Coronary artery (tissue), 2 donors: ENCODE measurements at places on chromosomes 13 and 19.

DNA sequence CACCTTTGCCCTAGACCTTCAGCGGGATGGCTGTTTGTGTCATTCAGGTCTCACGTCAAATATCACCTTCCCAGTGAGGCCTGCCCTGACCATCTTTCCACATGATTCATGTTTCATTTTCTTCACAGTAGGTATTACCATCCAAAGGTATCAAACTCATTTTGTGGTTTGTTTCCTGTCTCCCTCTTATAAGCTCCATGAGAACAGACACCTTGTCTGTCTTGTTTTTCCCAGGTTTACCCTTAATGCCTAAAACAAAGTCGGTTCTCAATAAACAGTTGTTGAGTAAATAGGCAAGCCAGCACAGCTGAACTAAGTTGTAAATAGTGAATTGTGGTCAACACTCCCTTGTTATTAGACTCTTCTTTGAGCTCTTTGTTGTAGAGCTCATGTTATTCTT lies 122.6 kb upstream of the GJB6 start:
- DNase-seq: no peak

DNA sequence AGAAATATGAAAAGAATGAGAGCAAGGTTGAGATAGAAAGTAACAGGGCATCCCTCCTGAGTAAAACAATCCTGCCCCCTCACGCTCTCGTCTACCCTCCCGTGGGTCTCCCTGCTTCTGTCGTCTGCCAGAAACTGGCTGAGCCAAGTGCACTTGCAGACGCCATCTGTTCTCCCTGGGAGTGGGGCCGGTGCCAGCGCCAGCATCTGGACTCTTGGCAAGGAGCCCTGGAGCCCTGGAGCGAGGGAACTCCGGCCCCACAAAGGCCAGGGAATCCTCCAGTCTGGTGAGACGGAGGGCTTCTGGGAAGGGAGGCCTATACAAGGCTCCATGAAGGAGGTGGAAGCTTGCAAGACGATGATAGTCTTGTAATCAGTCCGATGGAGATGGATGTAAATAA lies 2.3 kb upstream of the TMEM91 start:
- peak; percentile 87 for DNase-seq

DNA sequence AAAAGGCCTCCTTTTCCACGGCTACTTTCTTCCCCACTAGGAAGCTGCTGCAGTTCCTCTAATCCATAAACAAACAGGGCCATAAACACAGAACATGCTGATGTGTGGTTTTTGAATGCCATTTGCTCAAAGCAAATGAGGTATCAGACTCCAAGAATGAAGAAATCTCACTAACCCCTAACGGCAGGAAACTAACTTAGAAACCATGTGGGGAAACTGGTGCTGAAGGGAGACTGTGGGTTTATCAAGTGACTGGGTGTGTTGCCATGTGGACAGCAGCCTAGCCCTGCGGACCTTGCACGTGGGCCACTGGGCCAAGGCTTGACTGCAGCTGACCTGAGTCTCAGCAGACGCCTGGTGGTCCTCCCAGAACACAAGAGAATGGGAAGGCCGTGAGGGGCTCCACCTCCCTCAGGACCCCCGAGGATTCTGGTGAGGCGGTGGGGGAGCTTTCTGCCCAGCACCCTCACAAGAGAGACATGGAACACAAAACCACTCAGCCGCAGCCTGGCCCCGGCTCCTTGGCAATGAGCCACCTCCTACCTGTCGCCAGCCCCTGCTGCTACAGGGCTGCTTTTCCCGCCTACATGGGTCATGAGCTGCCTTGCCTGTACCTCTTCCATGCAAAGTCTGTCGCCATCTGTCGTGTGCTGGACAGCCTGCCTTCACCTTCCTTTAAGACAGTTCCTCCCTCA lies 10.6 kb downstream of the SLC15A1 start:
- no peak for DNase-seq

DNA sequence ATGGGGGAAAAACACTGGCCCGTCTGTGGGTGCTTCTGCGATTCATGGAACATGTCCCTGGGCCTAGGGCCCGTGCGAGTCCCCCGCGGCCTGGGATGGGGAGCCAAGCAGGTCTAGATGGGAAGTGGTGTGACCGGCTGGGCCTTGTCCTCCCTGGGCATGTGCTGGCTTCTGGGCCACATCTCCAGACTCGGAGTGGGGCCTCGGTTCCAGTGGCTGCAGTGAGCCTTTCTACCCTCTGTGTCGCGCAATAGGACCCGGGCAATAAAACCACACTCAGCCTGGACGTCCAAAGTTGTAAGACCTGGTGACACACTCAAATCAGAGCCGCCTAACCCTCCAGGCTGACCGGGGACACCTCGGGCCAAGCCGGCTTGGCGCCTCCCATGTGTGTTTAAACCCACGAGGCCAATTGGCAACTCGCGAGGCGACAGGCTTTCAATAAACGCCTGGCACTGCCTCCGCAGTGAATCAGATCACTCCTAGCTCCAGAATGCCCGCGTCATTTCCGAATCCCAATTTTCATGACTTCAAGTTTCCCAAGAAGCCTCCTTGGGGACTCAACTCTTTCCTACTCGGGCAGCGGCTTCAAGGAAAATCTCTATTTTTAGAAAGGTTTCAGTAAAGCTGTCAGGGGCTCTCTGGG lies 57.3 kb downstream of the KLF2 start:
- DNase-seq: peak; percentile 99

DNA sequence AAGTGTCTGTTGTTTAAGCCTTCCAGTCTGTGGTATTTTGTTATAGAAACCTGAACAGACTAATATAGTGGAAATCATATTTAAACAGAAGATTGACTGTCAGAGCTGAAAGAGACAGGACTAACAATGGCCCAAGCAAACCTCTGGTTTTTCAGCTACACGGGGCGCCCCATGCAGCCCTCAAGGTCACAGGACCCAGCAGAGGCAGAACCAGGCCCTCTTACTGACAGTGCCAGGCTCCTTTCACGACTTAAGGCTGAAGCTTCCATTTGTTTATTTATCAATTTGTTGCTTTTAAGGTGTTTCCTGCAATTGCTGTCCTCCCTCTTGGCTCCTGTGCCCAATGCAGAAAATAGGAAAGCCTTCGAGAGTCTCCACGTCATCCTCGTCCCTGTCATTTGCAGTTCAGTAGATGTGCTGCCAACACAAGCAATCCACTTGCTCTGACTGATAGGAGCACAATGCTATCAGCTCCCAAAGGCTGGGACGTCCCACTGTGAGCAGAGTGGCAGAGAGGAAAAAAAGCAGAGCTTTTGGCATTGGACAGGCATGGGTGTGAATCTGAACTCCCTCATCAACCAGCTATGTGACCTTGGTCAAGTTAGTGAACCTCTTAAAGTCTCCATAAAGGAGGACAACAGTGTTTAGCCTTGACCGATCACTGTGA lies 10.5 kb upstream of the SLC7A1 start:
- DNase-seq: no peak

DNA sequence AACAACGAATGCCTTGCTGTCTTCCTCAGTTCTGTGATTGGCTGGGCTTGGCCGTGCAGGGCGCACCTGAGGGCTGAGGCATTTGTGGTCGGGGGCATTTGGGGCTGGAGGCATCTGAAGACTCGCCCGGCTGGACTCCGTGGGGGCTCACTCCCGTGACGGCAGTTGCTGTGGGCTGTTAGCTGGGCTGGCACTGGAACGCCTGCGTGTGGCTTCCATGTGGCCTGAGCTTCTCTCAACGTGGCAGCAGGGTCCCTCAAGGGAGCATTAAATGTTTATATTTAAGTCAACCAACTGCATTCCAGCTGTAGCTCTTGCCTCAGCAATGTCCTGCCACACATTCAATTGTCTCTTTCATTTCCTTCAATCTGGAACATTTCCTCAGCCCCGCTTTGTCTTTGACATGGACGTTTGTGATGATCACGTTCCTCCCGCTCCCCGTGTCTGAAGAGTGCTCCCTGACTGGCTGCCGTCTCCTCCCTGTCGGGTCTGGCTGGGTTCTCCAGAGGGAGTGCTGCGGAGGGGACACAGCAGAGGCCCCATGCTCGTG lies 21.0 kb downstream of the CCDC8 start:
- DNase-seq: no peak

- DNase-seq: no peak
Observed at GRCh38 chr13:75581874-75582640, 32.5 kb downstream of the UCHL3 start.

DNA sequence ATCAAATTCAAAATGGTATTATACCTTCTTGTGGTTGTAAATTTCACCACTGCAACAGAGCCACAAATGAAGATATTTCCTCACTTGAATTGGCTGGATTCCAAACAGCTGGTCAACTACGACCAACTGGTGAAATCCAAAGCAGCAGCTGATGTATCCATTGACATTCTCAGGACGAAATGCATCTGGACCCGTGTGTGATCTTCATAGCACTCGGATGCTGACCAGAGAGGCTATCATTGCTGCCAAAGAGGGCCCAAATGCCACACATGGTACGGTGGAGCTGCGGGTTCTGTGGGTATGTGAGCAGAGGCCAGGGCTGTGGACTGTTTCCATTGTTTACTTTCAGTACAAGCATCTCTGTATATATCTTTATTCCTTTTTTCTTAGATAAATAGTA lies 25.6 kb upstream of the PCCA start:
- no peak for DNase-seq

DNA sequence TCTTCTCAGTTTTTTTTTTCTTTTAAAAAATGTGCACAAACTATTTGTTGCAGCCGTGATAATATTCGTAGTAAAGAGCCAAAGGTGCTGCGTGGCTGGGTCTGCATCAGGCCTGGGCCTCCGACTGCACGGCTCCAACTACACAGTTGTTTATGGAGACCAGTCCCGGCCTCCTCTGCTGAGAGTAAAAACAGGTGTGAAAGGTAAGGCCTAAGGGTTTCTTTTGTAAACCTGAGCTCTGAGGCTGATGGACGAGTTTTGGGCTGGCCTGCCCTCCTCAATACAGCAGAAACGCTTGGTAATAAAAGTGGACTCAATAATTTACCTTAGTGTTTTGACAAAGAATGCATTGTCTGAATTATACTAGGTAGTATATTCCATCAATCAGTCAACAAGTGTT lies 3.9 kb downstream of the MBNL2 start:
- DNase-seq: no peak

DNA sequence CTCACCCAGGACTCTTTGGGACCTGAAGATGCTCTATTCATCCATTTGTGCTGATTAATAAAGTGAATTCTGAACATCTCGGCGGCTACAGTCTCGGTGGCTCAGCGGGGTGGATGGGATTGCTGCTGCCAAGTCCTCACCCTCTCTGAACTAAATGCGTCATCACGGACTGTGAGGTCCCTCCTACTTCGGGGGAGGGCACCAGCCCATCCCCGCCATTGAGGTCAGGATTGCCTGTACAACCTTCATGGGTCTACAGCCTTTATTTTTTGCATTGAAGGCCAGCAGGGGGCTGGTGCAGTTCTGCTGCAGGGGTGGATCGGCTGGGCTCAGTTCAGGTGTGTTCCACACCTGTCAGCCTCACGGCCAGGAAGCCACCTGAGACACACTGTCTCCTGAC lies 181.8 kb downstream of the COL4A1 start:
- DNase-seq: peak; percentile 68

GRCh38 chr19:50628146-50628545 lies 11.5 kb downstream of the SYT3 start:
- DNase-seq: no peak

DNA sequence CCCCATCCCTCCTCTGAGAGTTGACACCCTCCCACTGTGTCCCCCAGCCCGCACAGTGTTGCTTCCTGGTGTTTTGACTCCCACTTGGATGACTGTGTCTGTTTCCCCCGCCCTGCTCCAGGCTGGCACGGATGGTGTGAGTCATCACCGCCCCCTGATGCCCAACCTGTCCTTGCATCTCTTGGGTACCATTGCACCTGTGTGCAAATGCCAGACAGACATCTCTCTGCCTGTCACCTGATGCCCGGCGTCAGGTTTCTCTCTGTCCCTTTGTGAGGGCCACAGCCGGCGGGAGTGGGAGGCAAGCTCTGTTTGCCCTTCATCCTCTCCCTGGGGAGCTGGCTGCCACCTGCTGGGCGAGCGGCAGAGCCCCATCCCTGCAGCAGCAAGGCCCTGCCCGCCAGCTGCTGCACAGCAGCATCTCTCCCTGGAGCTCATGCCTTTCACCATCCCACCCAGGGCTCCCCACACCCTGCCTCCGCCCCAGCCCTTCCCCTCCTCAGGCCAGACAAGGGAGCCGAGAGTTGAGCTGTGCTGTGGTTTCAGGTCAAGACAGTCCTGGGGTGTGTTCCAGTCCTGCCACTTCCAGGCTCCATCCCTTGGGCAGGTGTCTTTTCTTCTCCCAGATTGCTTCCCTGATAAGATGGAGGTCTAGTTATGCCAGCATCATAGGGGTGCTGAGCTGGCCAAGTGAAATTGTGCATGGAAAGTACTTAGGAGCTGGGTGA lies 29.7 kb downstream of the NKPD1 start:
- no peak for DNase-seq

GRCh38 chr19:29622166-29623070 lies 16.3 kb downstream of the POP4 start:
- DNase-seq: no peak

DNA sequence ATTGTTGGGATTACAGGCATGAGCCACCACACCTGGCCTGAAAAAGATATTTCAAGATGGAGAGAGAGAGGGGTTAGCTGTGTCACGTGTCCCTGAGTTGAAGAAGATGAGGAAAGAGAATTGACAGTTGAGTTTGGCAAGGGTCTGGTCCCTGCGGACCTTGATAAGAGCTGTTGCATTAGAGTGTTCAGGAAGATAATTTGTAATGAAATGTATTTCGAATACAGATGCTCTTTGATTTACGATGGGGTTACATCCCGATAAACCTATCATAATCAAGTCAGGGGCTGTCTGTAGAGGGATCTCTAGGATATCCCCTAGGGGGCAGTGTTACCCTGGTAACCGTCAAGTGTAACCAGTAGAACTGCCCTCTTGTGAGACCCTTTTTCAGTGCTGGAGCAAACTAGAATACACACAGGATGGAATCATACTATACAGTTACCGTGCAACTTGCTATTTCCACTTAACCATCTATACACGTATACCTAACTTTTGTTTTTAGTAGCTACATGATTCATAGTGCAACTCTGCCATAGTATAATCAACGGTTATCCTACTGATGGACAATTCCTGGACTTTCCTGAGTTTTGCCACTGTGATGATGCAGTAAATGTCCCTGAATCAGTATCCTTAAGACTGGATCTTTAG lies 1.5 kb upstream of the ELOF1 start:
- DNase-seq: no peak
